ENCODE measurements at places on chromosomes 1 and 21. TPM values are rescaled to one million over a fixed set of nuclear protein-coding genes. Genes with fewer than 3 reads are reported as not detected.

The CLCA4 gene
- not detected for total RNA-seq

The HOOK1 gene
- total RNA-seq = 1.6 TPM

The CADM3 gene
- total RNA-seq = not detected

- no peak for DNase-seq
- no peak overlapping the region for H3K4me3 ChIP-seq
- H3K27me3 ChIP-seq = peaks cover 45% of the 10 kb centered on the region
- no peaks in the 10 kb centered on the region for H3K36me3 ChIP-seq
These were observed 14.9 kb upstream of the SLAMF9 start for GRCh38 chr1:159968901-159969300.

- H3K4me3 ChIP-seq = no peak overlapping the region
- H3K27me3 ChIP-seq = no peaks in the 10 kb centered on the region
- H3K27ac ChIP-seq = no peak overlapping the region
These were observed 47.7 kb downstream of the COQ8A start for GRCh38 chr1:226987623-226988333.

The RASAL2 gene
- total RNA-seq = not detected

GRCh38 chr1:175364424-175365076 lies 172.0 kb upstream of the KIAA0040 start:
- H3K4me1 ChIP-seq = peaks cover 4% of the 10 kb centered on the region
- no peak overlapping the region for H3K27ac ChIP-seq
- DNase-seq = no peak
- no peaks in the 10 kb centered on the region for H3K36me3 ChIP-seq
- H3K4me3 ChIP-seq = no peak overlapping the region

- H3K4me1 ChIP-seq = peaks cover 12% of the 10 kb centered on the region
- DNase-seq = no peak
- peaks cover 12% of the 10 kb centered on the region for H3K27me3 ChIP-seq
- no peaks in the 10 kb centered on the region for H3K36me3 ChIP-seq
- no peak overlapping the region for H3K4me3 ChIP-seq
- no peak overlapping the region for H3K27ac ChIP-seq
These were observed 99.6 kb downstream of the DMRTB1 start for GRCh38 chr1:53558739-53559315.

DNA sequence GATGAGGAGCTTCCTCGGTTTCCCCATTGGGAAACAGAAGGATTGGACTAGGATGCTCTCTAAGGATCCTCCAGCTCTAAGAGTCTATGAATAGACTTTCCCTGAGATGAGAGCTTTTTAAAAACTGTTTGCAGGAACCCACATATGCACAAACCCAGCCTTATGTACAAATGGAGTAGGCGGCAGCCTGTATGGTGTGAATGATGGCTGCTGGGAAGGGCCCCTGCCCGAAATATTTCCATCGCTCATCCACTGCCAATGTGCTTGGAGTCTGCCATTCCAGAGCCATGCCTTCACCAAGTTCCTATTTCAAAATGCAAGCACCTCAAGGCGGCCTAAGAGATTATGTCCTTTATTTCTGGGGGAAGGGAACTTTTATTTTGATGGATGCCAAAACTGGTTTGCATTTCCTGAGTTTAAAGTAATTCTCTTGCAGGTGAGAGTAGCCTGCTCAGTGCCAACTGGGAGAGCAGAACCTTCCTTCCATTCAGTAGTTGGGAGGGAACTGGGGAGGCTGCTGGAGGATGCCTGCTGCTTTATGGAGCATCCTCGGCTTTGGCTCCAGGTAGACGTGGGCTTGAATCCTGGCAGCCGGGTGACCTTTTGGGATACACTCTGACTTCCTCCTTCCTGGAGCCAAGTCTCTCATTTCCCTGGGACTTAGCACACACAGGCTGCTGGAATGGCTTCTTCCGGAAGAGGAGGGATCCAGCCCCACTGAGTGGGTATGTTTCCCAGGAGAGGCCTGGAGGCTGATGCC lies 165.9 kb downstream of the ACTL8 start:
- no peak for DNase-seq
- H3K27me3 ChIP-seq = no peaks in the 10 kb centered on the region
- no peaks in the 10 kb centered on the region for H3K36me3 ChIP-seq
- H3K4me1 ChIP-seq = no peaks in the 10 kb centered on the region
- H3K27ac ChIP-seq = no peak overlapping the region

The ATP1A4 gene
- 0.33 TPM for total RNA-seq

GRCh38 chr1:42998386-42998785 lies 39.7 kb upstream of the SLC2A1 start:
- DNase-seq = no peak
- no peaks in the 10 kb centered on the region for H3K27me3 ChIP-seq
- no peak overlapping the region for H3K27ac ChIP-seq
- no peaks in the 10 kb centered on the region for H3K36me3 ChIP-seq
- no peak overlapping the region for H3K4me3 ChIP-seq

- H3K36me3 ChIP-seq = no peaks in the 10 kb centered on the region
- H3K27me3 ChIP-seq = peaks cover 3% of the 10 kb centered on the region
- H3K27ac ChIP-seq = no peak overlapping the region
- H3K4me3 ChIP-seq = no peak overlapping the region
- H3K4me1 ChIP-seq = no peaks in the 10 kb centered on the region
These were observed 26.8 kb upstream of the PROX1 start for GRCh38 chr1:213960963-213961362.

- H3K4me1 ChIP-seq = no peaks in the 10 kb centered on the region
- no peak overlapping the region for H3K4me3 ChIP-seq
- H3K27ac ChIP-seq = no peak overlapping the region
- H3K36me3 ChIP-seq = no peaks in the 10 kb centered on the region
These were observed 49.7 kb downstream of the APP start for GRCh38 chr21:26120828-26121227.

The WNT4 gene
- not detected for total RNA-seq
